Left renal pelvis (tissue), 4 donors: ENCODE measurements at places on chromosomes 5 and 9. TPM values are rescaled to one million over a fixed set of nuclear protein-coding genes. Genes with fewer than 3 reads are reported as not detected.

ARL10 gene
- 14.9 TPM for polyA plus RNA-seq

FRRS1L gene
- polyA plus RNA-seq, result 4.0 TPM

ADGRV1 gene
- polyA plus RNA-seq, result 10.4 TPM

FRMPD1 gene
- 0.82 TPM for polyA plus RNA-seq

CDH12 gene
- 8.7 TPM for polyA plus RNA-seq

PHF24 gene
- 0.24 TPM for polyA plus RNA-seq

SCGB3A2 gene
- polyA plus RNA-seq, result 7.1 TPM

SLC36A2 gene
- 8.2 TPM for polyA plus RNA-seq
